Activated CD8-positive, alpha-beta memory T cell treated with anti-CD3 and anti-CD28 coated beads for 48 hours (primary cell): ENCODE measurements at places on chromosomes 2 and 18.

GRCh38 chr2:28547223-28547860 is 51.5 kb downstream of the PLB1 start:
- DNase-seq, result no peak

GRCh38 chr18:77209587-77209986 is 40.1 kb upstream of the GALR1 start:
- no peak for DNase-seq

DNA sequence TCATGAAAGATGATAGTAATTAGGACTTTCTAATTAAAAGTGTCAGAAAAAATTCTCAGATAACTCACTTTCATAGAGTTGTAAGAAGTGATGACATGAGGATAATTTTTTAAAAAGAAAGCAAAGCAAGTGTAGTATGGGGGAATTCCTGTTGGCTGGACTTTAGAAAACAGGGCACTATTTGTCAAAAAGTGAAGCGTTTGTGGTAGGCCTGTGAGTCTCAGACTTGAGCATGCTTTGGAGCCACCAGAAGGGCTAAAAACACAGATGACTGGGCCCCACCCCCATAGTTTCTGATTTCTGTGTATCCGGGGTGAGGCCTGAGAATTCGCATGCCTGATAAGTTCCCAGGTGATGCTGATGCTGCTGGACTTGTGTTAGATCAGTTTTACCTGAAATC is 222.6 kb upstream of the LRRTM1 start:
- DNase-seq, result no peak

- no peak for DNase-seq
Observed at GRCh38 chr2:178723786-178724346, 83.4 kb downstream of the TTN start.
